ENCODE measurements at places on chromosomes 16 and 17.

- no peak for DNase-seq
Observed at GRCh38 chr16:56204816-56205215, 13.5 kb downstream of the GNAO1 start.

- no peak for DNase-seq
Observed at GRCh38 chr17:76038050-76038449, 10.9 kb upstream of the EVPL start.

DNA sequence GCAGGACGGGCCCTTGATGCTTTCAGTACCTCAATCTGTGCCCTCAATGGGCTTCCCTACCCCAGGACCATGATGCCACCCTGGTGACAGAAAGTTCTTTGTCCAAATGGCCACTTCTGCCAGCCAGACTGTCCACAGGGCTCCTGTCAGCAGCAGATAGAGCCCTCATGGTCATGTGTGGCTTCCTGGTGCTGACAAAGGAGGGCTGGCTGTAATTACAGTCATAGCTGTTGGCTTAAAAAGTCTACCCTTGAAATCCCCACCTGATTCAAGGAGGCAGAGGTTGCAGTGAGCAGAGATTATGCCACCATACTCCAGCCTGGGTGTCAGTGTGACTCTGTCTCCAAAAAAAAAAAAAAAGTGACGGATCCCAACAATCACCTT is 3.3 kb downstream of the TRPV2 start:
- no peak for DNase-seq

GRCh38 chr16:10976634-10977033 is 32.3 kb downstream of the CLEC16A start:
- DNase-seq = no peak

- DNase-seq = no peak
Observed at GRCh38 chr16:15843635-15844279, 13.1 kb downstream of the MYH11 start.

DNA sequence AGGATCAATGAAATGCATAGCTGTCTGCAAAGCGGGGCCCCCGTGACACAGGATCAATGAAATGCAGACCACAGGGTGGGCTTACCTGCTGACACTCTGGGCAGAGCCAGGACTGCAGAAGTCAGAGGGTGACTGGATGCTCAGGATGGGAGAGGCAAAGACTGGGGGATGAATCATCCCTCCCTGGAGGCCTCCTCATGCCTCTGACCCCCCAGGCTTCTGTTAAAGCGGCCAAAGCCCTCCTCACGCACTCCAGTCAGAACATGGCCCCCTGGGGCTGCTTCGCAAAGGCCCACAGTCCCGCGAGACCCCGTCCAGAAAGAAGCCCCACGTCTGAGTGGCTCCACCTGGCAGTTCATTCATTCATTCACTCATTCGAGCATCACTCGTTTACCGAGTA is 38.4 kb upstream of the FOXF1 start:
- DNase-seq = no peak

Data from HT-29 (cell line).